ENCODE measurements at places on chromosomes 6 and 20. TPM values are rescaled to one million over a fixed set of nuclear protein-coding genes. Genes with fewer than 3 reads are reported as not detected.

- DNase-seq, result no peak
These were observed 119.9 kb downstream of the UST start for GRCh38 chr6:148866657-148867268.

DNA sequence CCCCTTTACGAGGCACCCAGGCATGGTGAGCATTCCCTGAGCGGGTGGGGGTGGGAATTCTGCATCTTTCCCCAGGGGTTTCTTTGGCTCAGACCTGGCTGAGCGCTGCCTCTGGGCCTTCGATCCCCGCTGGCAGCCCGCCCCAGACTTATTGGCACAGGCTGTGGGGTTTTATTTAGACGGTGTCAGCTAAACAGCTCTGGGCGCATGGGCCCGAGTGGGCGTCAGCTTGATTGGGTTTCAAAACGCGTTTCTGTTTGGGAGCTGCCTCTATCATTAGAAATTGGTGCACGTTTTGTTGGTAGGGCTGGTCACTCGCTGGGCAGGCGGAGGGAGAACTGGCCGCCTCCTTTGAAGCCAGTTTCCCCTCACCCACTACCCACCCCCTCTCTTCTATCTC is 21.0 kb downstream of the PMEPA1 start:
- DNase-seq, result no peak

PGM3 gene
- 36.3 TPM for total RNA-seq

RRAGD gene
- 19.4 TPM for total RNA-seq

HRH3 gene
- 1.1 TPM for total RNA-seq

Data from testis (tissue), 5 donors.